ENCODE measurements at places on chromosomes 3 and 15.

- no peak for DNase-seq
Observed at GRCh38 chr15:50840520-50840919, 68.0 kb upstream of the AP4E1 start.

DNA sequence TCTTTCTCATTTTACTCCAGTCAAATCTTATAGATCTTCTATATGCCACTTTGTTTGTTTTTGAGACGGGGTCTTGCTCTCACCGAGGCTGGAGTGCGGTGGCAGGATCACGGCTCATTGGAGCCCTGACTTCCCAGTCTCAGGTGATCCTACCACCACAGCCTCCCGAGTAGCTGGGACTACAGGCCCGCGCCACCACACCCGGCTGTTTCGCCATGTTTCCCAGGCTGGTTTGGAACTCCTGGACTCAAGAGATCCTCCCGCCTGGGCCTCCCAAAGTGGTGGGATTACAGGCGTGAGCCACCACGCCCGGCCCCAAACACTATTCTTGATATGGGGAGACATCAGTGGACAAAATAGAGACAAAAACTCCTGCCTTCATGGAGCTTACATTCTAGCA is 927 bp upstream of the TFDP2 start:
- DNase-seq: no peak

DNA sequence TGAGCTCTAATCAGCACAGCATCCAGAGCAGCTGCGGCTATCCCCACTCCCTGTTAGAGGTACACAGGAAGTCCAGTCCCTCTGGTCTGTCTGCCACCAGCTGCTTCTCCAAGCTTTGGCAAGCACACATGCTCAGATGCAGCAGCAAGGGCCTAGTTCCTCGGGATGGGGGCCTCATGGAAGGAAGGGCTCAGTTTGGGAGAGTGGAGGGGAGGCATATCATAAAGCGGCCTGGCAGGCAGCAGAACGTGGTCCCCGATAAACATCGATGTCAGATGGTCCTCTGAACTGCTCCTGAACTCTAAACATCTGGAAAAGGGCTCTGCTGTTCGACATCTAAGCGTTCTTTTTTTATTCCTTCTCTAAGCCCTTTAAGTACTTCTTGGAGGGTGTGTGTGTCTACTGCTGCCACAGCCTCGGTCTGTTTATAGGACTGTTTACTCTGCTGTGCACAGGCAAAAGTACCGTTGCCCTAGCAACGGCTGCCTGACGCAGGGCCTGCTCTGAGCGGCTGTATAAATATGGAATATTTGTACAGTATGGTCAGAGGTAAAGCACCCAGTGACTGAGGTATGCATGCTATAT is 74.6 kb downstream of the PRICKLE2 start:
- DNase-seq: peak; percentile 78

- no peak for DNase-seq
Observed at GRCh38 chr3:171116824-171117395, 90.4 kb upstream of the SLC2A2 start.

- DNase-seq: no peak
Observed at GRCh38 chr3:29186982-29187725, 93.7 kb upstream of the RBMS3 start.

DNA sequence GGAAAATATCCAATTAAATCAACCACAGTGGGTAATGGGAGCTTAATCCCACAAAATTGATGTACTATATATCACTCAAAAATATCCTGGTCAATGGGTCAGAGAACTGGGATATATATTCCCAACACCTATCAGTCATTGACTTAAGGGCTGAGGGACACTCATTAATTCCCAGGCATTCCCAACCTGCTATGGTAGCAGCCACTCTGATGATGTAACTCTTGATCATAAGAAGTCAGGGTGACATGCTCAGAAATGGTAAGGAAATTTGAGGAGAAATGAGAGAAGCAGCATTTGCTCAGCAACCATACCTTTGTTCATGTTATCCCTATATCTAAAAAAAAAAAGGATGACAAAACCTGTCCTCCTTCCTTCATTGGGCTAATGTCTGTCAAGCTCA is 3.1 kb upstream of the PLOD2 start:
- no peak for DNase-seq

- DNase-seq: no peak
Observed at GRCh38 chr3:112090887-112091586, 4.8 kb downstream of the C3orf52 start.

- DNase-seq: no peak
Observed at GRCh38 chr3:59368900-59369675, 319.3 kb upstream of the CFAP20DC start.

GRCh38 chr3:53822331-53822741 is 23.9 kb downstream of the CHDH start:
- DNase-seq: no peak

GRCh38 chr15:45117308-45118130 is 3.4 kb downstream of the DUOXA2 start:
- DNase-seq: no peak

DNA sequence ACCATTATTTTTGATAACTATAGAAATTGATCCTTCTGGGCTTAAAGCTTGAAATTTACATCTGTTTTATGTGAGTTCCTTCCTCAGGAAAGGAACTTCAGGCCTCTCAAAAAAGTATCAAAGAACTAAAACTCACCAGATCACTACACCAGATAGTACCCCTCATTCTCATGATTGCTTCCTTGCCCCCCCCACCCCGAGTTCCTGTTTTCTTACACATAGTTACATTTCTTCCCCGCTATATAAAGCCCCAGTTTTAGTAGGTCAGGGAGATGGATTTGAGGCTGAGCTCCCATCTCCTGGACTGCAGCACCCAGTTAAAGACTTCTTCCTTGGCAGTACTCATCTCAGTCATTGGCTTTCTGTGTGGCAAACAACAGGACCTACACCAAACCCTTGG is 80.3 kb upstream of the HRH1 start:
- DNase-seq: no peak

- no peak for DNase-seq
Observed at GRCh38 chr3:86182606-86183005, 808.3 kb downstream of the VGLL3 start.

- peak; percentile 62 for DNase-seq
Observed at GRCh38 chr3:31196881-31197364, 302.5 kb upstream of the GADL1 start.

- no peak for DNase-seq
Observed at GRCh38 chr3:13626396-13626795, 77.5 kb downstream of the FBLN2 start.

- DNase-seq: no peak
Observed at GRCh38 chr3:147513785-147514184, 104.6 kb downstream of the ZIC1 start.

DNA sequence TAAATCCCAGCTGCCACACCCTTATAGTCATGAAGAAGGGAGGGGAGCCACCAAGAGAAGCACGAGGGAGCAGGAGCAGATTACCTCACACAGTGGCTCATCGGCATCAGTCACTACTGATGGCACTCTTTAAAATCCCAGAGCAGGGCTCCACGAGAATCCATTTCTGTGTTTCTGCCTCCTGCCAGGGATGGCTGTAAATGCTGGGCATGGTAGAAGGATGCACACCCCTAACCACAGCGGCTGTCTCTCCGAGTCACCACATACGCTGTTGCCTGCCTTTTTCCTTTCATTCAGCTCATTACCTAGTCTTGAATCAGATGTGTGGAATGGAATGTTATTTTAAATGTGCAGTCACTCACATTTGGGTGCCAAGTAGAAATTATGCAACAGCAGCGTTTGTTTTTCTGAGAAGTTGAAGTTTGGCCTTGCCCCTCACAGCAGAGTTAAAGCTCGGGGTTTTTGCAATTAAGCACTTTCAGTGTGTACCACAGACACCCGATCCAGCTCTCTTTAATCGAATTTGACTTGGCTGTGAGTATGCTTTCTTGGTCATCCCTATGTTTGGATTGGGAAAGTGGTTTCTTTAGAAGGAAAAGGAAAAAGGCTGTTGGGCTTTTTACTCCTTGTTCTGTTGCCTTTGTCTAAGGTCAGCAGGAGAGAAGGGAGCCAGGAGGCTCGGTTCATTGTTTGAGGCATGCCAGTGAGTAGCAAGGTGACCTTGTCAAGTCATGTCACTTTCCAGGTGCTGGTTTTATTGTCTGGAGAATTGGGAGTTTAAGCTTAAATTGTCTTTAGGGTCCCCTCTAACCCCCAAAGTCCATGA is 284.2 kb upstream of the TPM1 start:
- DNase-seq: peak; percentile 90

GRCh38 chr15:50907601-50908208 is 778 bp upstream of the AP4E1 start:
- no peak for DNase-seq

- DNase-seq: no peak
Observed at GRCh38 chr3:103585809-103586208, 1151.0 kb downstream of the ZPLD1 start.

DNA sequence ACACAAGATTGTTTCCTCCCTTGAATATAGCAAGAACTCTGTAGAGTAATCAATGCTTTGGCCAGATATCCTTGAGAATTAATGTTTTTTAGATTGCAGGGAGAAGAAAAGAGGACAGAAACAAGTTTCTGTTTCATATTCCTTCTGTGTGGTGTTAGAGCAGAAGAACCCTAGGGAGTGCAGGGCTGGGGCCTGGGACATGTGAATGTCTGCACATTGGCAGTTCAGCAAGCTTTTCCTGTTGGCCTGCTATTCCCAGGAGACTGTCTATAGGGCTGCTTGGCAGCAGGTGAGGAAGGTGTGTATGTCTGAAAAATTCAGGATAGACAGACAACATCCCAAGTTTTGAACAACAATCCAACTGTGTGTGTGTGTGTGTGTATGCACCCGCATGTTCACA is 13.6 kb upstream of the CNBP start:
- DNase-seq: no peak

- DNase-seq: peak; percentile 60
Observed at GRCh38 chr3:42071904-42072812, 19.0 kb upstream of the TRAK1 start.

- peak; percentile 86 for DNase-seq
Observed at GRCh38 chr3:152376351-152377183, 107.8 kb downstream of the MBNL1 start.

- DNase-seq: no peak
Observed at GRCh38 chr3:62621176-62621575, 247.8 kb upstream of the FEZF2 start.

GRCh38 chr15:72199721-72200212 is 2.2 kb upstream of the GRAMD2A start:
- peak; percentile 34 for DNase-seq

DNA sequence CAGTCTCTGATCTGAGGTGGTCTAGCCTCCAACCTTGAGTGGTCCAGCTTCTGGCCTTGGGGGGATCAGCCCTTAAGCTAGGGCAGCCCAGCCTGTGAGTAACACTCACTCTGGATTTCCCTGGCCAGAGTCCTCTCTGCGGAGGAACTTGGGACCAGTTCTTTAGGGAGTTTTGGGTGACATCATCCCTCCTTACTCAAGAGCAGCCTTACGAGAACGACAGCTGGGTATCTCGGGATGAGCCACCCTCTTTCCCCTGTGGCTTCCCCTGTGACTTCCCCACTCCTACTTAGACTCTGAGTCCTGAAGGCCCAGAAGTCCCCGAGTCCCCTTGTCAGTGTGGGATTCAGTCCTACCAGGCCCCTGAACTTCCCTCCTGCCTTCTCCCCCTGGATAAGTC is 10.2 kb upstream of the PLXND1 start:
- DNase-seq: no peak

DNA sequence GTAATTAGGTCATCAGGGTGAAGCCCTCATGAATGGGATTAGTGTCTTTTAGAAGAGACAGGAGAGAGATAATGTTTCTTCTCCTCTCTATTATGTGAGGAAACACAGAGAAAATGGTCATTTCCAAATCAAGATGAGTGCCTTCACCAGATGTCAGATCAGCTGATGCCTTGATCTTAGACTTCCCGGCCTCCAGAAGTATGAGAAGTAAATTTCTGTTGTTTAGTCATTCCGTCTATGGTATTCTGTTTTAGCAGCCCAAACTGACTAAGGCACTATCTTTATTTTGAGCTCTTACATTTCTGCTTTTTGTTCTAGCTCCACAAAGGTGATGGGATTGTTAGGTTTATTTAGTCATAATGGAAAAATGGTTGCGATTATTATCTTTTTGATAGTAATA is 273.2 kb upstream of the GADL1 start:
- no peak for DNase-seq

- no peak for DNase-seq
Observed at GRCh38 chr3:27500035-27500434, 15.9 kb upstream of the SLC4A7 start.

- DNase-seq: no peak
Observed at GRCh38 chr15:31448635-31448979, 122.0 kb downstream of the KLF13 start.

- DNase-seq: no peak
Observed at GRCh38 chr3:13976469-13976868, 96.6 kb upstream of the WNT7A start.

GRCh38 chr15:88918738-88919137 is 5.6 kb upstream of the MFGE8 start:
- peak; percentile 97 for DNase-seq

DNA sequence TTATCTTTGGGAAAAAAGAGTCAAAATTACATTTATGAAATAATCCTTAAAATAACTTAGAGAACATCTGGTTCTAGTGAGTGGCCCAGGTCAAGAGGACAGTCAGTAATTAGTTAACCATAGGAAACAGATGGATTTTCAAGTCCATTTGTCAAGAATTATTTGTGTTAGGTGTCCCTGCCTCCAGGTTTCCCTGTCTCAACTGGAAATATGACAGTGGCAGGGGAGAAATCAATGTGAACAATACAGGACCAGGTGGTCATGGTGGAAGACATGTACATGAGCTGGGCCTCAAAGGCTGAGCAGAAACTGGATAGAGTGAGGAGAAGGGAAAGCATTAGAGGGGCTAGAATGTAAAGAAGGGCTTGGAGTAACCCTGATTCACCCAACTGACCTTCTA is 372.6 kb downstream of the VPS13C start:
- no peak for DNase-seq

DNA sequence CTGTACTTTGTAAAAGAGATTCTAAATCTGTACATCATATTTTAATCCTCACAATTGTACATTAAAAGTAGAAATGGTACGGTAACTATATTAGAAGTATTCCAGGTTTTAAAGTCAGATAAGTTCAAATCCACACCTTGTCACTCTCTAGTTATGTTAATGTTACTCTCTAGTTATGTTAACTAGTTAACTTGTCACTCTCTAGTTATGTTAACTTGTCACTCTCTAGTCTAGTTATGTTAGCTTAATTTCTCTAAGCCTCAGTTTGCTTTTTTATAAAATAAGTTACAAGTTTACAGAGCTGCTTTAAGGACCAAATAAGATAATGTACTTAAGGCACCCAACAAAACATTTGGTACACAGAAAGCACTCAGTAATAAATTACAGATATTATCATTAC is 42.6 kb downstream of the ZNF280D start:
- no peak for DNase-seq

DNA sequence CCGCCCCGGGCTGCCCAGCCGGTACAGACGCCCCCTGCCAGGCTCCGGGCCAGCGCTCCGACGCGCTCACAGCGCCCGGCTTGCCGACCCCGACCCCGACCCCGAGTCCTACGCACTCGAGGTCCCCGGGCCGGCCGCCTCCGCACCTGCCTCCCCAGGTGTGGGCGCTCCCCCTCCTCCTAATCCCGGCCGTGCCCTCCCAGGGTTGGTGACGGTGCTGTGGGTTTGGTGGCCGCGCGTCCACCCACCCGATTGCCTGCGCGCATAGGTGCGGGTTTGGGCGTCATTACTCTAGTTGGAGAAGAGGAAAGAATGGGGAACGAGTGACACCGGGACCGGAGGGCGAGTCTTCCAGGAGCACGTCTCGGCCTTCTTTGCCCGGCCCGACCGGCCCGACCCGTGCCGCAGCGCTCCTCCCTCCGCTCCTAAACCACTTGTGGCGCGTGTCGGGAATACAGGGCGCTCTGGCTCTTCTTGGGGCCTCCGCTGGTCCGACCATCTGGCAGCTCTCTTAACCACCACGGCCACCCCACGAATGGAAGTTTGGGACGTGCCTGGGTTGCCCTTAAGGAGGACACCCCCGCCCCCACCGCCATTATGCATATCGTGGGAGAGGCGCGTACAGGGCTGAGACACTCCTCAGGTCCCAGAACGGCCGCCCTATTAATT is 810 bp upstream of the THRB start:
- no peak for DNase-seq
